ENCODE measurements at places on chromosomes 7 and 10.
A peak's percentile ranks its signal among the peaks of the same experiment; 100 is the strongest.

DNA sequence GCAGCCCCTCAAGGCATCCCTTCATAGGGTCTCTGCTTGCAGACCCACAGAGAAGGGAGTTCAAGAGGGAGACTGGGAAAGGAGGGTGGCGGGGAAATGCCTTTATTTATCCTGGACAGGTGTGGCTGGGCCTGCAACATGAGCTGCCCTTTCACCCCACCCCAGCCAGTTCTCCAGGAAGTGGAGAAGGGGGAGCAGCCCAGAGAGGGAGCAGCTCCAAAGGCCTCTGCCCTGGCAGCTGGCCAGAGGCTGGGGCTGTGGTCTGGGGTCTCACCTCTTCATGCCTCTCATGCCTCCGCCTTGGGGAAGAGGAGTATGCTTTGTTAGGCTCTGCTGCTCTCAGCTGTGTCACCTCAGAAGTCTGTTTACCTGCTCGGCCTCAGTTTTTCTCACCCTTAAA is 3.1 kb downstream of the LDB3 start:
- H3K27ac ChIP-seq, result peak overlapping the region; percentile 63
- H3K36me3 ChIP-seq, result no peaks in the 10 kb centered on the region
- no peak for DNase-seq
- H3K4me3 ChIP-seq, result no peak overlapping the region
- H3K27me3 ChIP-seq, result no peaks in the 10 kb centered on the region

DNA sequence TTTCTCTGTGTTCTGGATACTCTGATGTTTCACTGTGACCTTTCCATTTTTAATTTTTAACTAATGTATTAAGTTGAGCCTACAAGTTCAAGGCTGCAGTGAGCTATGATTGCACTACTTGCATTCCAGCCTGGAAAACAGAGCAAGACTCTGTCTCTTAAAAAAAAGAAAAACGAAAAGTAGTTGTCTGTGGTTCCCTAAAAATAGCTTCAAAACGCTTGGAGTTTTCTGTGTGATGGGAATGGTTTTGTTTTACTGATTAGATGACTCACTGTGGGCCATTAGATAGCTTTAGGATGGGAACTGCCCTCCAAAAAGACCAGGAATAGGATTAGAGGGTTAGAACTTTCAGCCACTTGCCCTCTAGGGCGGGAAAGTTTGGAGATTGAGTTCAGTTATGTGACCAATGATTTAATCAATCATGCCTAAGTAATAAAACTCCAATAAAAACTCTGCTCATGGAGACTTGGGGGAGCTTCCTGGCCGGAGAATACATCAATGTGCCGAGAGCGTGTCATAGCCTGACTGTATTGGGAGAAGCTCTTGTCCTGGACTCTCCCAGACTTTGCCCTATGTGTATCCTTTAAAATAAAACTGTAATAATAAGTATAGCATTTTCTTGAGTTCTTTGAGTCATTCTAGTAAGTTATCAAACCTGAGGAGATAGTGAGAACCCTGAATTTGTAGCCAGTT is 147.1 kb downstream of the LYZL1 start:
- no peak for DNase-seq
- no peaks in the 10 kb centered on the region for H3K27me3 ChIP-seq
- H3K36me3 ChIP-seq, result no peaks in the 10 kb centered on the region

GRCh38 chr7:130425796-130426195 is 15.0 kb downstream of the CEP41 start:
- no peaks in the 10 kb centered on the region for H3K27me3 ChIP-seq
- peaks cover 6% of the 10 kb centered on the region for H3K4me1 ChIP-seq
- no peak overlapping the region for H3K4me3 ChIP-seq
- no peaks in the 10 kb centered on the region for H3K36me3 ChIP-seq
- H3K27ac ChIP-seq, result no peak overlapping the region

GRCh38 chr10:31961277-31962074 is 32.8 kb upstream of the ARHGAP12 start:
- H3K36me3 ChIP-seq, result no peaks in the 10 kb centered on the region
- H3K27me3 ChIP-seq, result no peaks in the 10 kb centered on the region
- no peak for DNase-seq
- H3K4me3 ChIP-seq, result no peak overlapping the region

GRCh38 chr10:26090762-26091161 is 125.8 kb upstream of the GAD2 start:
- H3K4me3 ChIP-seq, result no peak overlapping the region
- no peak overlapping the region for H3K27ac ChIP-seq
- DNase-seq, result no peak
- no peaks in the 10 kb centered on the region for H3K4me1 ChIP-seq
- H3K27me3 ChIP-seq, result no peaks in the 10 kb centered on the region
- H3K36me3 ChIP-seq, result no peaks in the 10 kb centered on the region

GRCh38 chr10:84329196-84329611 is 815 bp downstream of the CCSER2 start:
- peak overlapping the region; percentile 98 for H3K27ac ChIP-seq
- H3K4me1 ChIP-seq, result no peaks in the 10 kb centered on the region
- no peaks in the 10 kb centered on the region for H3K27me3 ChIP-seq
- no peaks in the 10 kb centered on the region for H3K36me3 ChIP-seq
- peak overlapping the region; percentile 98 for H3K4me3 ChIP-seq

DNA sequence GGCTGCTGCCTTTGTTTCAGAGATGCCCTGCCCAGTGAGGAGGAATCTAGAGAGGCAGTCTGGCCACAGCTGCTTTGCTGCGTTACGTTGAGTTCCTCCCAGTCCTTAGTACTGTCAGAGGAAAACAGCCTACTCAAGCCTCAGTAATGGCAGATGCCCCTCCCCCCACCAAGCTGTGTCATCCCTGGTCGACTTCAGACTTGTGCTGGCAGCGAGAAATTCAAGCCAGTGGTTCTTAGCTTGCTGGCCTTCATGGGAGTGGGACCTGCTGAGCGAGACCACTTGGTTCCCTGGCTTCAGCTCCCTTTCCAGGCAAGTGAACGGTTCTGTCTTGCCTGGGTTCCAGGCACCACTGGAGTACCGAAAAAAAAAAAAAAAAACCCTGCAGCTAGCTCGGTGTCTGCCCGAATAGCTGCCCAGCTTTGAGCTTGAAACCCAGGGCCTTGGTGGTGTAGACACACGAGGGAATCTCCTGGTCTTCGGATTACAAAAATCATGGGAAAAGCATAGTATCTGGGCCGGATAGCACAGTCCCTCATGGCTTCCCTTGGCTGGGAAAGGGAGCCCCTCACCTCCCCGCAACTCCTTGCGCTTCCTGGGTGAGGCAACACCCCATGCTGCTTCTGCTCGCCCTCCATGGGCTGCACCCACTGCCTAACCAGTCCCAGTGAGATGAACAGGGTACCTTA is 9.1 kb downstream of the SDHAF3 start:
- H3K27me3 ChIP-seq, result no peaks in the 10 kb centered on the region
- H3K4me1 ChIP-seq, result no peaks in the 10 kb centered on the region
- peaks cover 13% of the 10 kb centered on the region for H3K36me3 ChIP-seq
- H3K27ac ChIP-seq, result no peak overlapping the region

Data from tibial nerve (tissue), 4 donors.